T-helper 2 cell treated with Interferon-gamma antibody and Interleukin-4, amounts not matched to agents 5 μg/mL and 100 μg/mL, for 36 hours (primary cell): ENCODE measurements at places on chromosomes 12 and 14.

GRCh38 chr14:79825046-79825521, 386.2 kb downstream of the DIO2 start:
- DNase-seq: no peak

GRCh38 chr12:69189378-69189978, 49.9 kb upstream of the CPSF6 start:
- DNase-seq: no peak

GRCh38 chr14:77062261-77062660, 33.8 kb upstream of the IRF2BPL start:
- no peak for DNase-seq

DNA sequence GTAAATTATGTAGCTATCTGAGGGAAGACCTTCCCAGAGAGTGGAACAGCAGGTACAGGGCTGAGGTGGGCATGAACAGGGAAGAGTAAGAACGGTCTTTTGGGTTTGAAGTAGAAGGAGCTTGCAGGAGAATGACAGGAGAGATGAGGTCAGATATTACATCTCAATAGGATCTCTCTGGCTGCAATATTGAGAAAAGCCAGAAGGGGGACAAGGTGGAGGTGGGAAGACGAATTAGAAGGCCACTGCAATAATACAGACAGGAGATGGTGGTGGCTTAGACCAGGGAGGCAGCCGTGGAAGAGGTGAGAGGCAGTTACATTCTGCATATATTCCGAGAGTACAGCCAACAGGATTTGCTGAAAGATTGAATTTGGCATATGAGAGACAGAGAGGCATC, 310.2 kb downstream of the APAF1 start:
- DNase-seq: no peak
